ENCODE measurements at places on chromosomes 3 and 15. TPM values are rescaled to one million over a fixed set of nuclear protein-coding genes. Genes with fewer than 3 reads are reported as not detected.

Gene CCR3
- polyA plus RNA-seq, result 0.22 TPM

Gene TM4SF1
- polyA plus RNA-seq, result 91.4 TPM

Gene TRPM1
- polyA plus RNA-seq, result not detected

Gene CCDC50
- 72.6 TPM for polyA plus RNA-seq

Gene CFAP92
- polyA plus RNA-seq, result 4.4 TPM

Gene DNAJA4
- polyA plus RNA-seq, result 28.1 TPM

Gene TIGIT
- polyA plus RNA-seq, result 0.13 TPM

Gene MESD
- 44.1 TPM for polyA plus RNA-seq

Gene MAP3K13
- 45.0 TPM for polyA plus RNA-seq

Gene P2RY14
- 6.4 TPM for polyA plus RNA-seq

Gene BTLA
- 0.29 TPM for polyA plus RNA-seq

Gene CFAP100
- polyA plus RNA-seq, result 1.0 TPM

Gene PRR20G
- polyA plus RNA-seq, result not detected

Gene IQCF5
- polyA plus RNA-seq, result not detected

Gene DPPA4
- 3.2 TPM for polyA plus RNA-seq

Gene NAALADL2
- 17.5 TPM for polyA plus RNA-seq

Gene FNDC3B
- 40.4 TPM for polyA plus RNA-seq

Gene FSIP1
- 2.7 TPM for polyA plus RNA-seq

Gene CACNA2D3
- 1.1 TPM for polyA plus RNA-seq

Gene HEG1
- polyA plus RNA-seq, result 51.5 TPM

Gene COPB2
- polyA plus RNA-seq, result 160 TPM

Gene WDR93
- polyA plus RNA-seq, result 2.1 TPM

Gene CORO2B
- polyA plus RNA-seq, result 19.7 TPM

Gene ARHGAP11A
- polyA plus RNA-seq, result 26.2 TPM

Gene RHCG
- 2.2 TPM for polyA plus RNA-seq

Gene LMAN1L
- 0.32 TPM for polyA plus RNA-seq

Gene ATP8B4
- polyA plus RNA-seq, result 2.1 TPM

Gene EHHADH
- polyA plus RNA-seq, result 11.8 TPM

Gene TM6SF1
- polyA plus RNA-seq, result 5.3 TPM

Gene AADAC
- polyA plus RNA-seq, result 0.70 TPM

Gene CHST13
- polyA plus RNA-seq, result 0.21 TPM

Gene FAM43A
- 14.1 TPM for polyA plus RNA-seq

Gene HCLS1
- 7.2 TPM for polyA plus RNA-seq

Gene KNG1
- 1.2 TPM for polyA plus RNA-seq

Gene GXYLT2
- 17.9 TPM for polyA plus RNA-seq

Gene CP
- 7.0 TPM for polyA plus RNA-seq

Gene GMPS
- polyA plus RNA-seq, result 68.0 TPM

Gene LYZL4
- not detected for polyA plus RNA-seq

Gene C3orf20
- polyA plus RNA-seq, result 0.31 TPM

Gene XCR1
- 1.0 TPM for polyA plus RNA-seq

Gene ITIH1
- not detected for polyA plus RNA-seq

Gene GHRL
- 195 TPM for polyA plus RNA-seq

Data from left lung (tissue), 14 donors.